ENCODE measurements at places on chromosomes 2 and 18.

DNA sequence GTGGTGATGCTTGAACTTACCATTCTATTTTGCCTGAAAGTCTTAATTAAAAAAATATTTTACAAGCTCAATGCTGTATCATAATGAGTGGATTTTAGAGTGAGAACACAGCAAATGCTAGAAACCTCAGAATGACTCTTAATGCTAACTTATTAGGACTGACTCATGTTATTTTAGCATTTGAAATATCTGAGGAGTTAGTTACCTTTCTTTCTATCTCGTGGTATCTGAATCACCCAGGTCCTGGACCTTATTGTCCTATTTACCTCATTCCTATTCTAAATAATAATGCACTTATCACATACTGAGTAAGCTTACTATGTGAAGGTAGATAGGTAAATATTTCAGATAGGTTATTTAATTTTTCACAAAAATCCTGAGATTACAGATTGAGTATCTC, 70.7 kb downstream of the SOS1 start:
- no peak for DNase-seq

DNA sequence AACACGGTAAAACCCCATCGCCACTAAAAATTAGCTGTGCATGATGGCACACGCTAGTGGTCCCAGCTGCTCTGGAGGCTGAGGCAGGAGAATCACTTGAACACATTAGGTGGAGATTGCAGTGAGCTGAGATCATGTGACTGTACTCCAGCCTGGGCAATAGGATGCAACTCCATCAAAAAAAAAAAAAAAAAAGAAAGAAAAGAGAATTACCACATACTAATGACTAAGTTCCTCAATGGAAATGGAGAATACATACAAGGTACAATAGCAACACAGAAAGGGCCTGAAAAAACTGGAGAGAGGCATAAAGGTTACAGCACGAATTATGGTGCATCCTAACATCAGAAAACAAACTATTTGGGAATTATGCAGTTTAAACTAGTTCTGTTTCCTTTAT, 81.3 kb downstream of the CDH2 start:
- DNase-seq, result no peak

DNA sequence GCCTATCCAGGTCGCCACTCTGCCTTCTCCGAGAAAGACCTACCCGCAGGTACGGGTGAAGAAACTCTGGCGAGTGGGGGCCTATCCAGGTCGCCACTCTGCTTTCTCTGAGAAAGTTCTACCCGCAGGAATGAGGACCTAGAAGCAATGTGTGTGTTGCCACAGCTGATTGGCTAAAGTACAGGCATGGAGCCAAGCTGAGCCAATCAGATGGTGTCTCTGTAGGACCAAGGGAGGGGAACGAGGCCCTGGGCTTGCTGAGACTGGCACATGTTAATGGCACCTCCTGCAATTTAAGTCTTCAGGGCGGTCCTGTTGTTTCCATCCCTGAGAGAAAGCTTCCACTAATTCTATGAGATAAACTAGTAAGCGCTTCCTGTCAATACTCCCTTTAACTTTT, 82.3 kb downstream of the KCTD1 start:
- no peak for DNase-seq

- DNase-seq, result no peak
Measured at GRCh38 chr18:63677500-63678225, 16.0 kb upstream of the SERPINB3 start.

- DNase-seq, result no peak
Measured at GRCh38 chr18:74828200-74828599, 230.5 kb downstream of the ZNF407 start.

DNA sequence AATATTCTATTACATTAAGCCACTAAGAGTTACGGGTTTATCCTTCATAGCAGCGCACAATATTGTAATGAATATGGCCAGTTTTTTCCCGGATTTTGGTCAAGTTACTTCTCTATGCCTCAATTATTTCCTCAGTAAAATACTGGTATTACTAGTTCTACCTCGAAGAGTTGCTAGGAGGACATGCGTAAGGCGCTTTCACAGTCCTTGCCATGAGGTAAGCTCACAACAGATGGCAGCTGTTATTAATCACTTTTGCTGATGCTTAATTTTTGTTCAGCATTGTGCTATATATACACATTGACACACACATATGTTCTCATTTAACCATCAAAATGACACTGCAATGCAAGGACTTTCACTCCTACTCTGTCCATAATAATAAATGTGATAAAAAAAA, 101.5 kb downstream of the SCG2 start:
- no peak for DNase-seq

GRCh38 chr2:160454070-160454797, 39.4 kb downstream of the RBMS1 start:
- no peak for DNase-seq

- no peak for DNase-seq
Measured at GRCh38 chr2:114517580-114517979, 75.1 kb downstream of the DPP10 start.

DNA sequence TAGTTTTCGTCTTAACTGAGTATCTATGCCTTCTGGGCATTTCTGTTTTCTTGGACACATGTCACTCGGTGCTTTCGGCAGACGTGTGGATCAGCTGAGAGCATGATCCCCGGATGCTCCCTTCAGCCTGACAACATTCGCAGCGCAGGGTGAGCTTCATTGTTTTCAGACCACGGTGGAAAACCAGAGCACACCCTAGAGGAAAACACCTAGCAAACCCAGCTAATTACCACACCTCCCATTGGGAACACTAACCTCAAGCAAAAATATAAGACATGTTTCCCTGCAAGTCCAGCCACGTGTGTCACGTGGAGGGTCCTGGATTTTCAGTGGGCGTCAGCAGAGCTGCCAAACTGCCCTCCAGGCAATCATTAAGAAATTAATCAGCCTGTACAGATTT, 31.0 kb downstream of the ANKRD29 start:
- DNase-seq, result no peak
